Camera-type eye (tissue), 1 donor: ENCODE measurements at places on chromosomes 7 and 10. TPM values are rescaled to one million over a fixed set of nuclear protein-coding genes. Genes with fewer than 3 reads are reported as not detected.

The KBTBD2 gene
- 89.7 TPM for total RNA-seq

The PNLIPRP3 gene
- not detected for total RNA-seq

The OR2A7 gene
- 5.7 TPM for total RNA-seq

The CYP26A1 gene
- 16.8 TPM for total RNA-seq

The NKX2-3 gene
- not detected for total RNA-seq

The CUBN gene
- 14.3 TPM for total RNA-seq

The CFAP70 gene
- 4.9 TPM for total RNA-seq

The NME8 gene
- not detected for total RNA-seq

The KDM7A gene
- total RNA-seq, result 31.1 TPM

The AOAH gene
- 7.1 TPM for total RNA-seq

The MYH16 gene
- not detected for total RNA-seq

The UPK3BL2 gene
- total RNA-seq, result 64.4 TPM

The NUDT13 gene
- total RNA-seq, result 1.5 TPM

The TMEM130 gene
- total RNA-seq, result 14.4 TPM

The EPO gene
- total RNA-seq, result not detected

The ZNF117 gene
- 52.7 TPM for total RNA-seq

The GATA3 gene
- 1.6 TPM for total RNA-seq

The GPR26 gene
- 1.4 TPM for total RNA-seq

The NODAL gene
- total RNA-seq, result 1.3 TPM

The ELN gene
- 494 TPM for total RNA-seq

The DNAJB9 gene
- total RNA-seq, result 36.4 TPM

The C10orf53 gene
- total RNA-seq, result not detected

The SYNPO2L gene
- 2.5 TPM for total RNA-seq

The ADGRA1 gene
- 5.4 TPM for total RNA-seq

The CYP26C1 gene
- total RNA-seq, result 0.38 TPM

The C10orf62 gene
- total RNA-seq, result not detected

The VIPR2 gene
- 13.5 TPM for total RNA-seq

The ACTL6B gene
- total RNA-seq, result 14.7 TPM

The PTCD1 gene
- total RNA-seq, result 8.8 TPM

The ZNF467 gene
- total RNA-seq, result 4.6 TPM
